ENCODE measurements at places on chromosomes 2 and 18. TPM values are rescaled to one million over a fixed set of nuclear protein-coding genes. Genes with fewer than 3 reads are reported as not detected.

The ELOA2 gene
- not detected for total RNA-seq

DNA sequence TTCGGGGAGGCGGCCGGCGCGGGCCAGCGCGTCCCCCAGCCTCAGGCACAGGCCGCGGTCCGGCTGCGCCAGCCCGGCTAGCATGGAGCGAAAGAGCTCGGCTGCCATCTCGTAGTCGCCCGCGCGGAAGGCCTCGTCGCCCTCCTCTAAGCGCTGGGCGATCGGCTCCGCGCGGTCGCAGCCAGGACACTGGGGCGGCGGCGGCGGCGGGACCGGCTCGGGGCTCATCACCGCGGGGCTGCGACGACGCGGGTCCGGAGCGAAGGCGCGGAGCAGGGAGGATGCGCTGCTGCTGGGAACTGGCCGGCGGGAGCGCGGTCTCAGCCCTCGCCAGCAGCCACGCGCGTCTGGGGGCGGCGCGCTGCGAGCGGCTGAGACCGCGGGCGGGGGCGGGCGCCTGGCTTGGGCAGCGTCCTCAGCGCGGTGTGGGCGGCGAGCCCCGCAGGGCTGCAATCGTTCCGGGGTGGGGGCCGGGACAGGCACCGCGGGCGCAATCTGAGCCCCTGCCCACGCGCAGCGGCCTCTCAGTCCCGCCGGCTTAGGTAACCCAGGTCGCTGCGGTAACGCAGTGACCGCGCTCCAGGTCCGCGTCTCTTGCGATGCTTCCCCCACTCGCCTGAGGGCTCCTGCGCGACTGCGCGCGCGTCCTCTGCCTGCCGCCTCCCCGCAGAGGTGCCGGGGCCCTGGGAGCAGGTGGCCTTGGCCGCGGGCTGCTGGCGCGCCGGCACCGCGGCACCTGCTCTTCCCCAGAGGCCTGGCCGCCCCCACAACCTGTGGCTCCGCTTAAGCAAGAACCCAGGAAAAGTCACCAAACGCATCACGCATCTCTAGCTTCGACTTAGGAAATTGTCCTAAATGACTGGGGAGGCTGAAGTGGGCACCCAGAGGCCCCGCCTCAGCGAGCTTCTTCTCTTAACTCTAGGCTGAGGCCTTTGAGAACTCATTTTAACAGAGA lies at the start of gene LONRF2:
Gene LONRF2 (minus strand): TSS at position 636 of the 955 bp plus-strand sequence. CDS start 408 bp downstream, at position 228.
- peak; percentile 52 for DNase-seq
- peaks cover 3% of the 10 kb centered on the region for H3K4me1 ChIP-seq
- H3K4me3 ChIP-seq = peak within 1 kb of the TSS; percentile 43
- H3K27ac ChIP-seq = peak within 1 kb of the TSS; percentile 50

DNA sequence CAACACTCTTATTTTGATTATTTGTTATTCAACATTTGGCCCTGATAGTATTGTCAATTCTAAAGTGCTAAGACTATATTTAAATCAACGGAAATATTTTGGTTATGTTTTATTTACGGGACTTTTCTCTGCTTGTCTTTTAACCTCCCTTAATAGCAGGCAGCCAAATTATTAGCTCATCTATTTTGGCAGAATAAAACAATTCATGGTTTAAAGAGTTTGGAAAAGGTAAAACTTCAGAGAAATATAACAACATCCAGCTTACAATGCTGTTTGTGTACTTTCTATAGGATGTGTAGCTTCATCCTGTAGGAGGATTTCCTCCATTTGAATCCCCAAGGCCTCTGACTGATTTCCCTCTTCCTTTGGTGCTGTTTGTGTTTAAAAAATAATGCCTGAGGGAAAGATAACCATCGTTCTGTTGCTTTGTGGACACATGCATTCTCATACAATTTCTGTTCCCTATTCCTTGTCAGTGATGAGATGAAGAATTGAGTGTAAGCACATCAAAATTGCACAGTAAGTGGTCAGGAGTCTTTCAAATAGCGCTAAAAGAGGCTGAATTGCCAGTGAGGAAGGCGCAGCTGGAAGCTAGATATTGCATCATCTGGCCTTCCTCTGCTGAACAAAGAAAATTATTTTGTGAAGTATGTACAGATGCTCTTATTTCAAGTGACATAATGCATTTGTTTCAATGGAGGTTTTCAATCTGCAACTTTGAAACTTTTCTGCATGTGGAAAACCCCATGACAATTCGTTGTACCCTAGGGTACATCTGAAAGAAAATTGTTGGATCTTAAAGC lies 80.3 kb downstream of the CD28 start:
- no peak for DNase-seq
- H3K4me1 ChIP-seq = peaks cover 14% of the 10 kb centered on the region
- no peak overlapping the region for H3K27ac ChIP-seq
- H3K27me3 ChIP-seq = no peaks in the 10 kb centered on the region
- no peak overlapping the region for H3K4me3 ChIP-seq
- no peaks in the 10 kb centered on the region for H3K36me3 ChIP-seq

DNA sequence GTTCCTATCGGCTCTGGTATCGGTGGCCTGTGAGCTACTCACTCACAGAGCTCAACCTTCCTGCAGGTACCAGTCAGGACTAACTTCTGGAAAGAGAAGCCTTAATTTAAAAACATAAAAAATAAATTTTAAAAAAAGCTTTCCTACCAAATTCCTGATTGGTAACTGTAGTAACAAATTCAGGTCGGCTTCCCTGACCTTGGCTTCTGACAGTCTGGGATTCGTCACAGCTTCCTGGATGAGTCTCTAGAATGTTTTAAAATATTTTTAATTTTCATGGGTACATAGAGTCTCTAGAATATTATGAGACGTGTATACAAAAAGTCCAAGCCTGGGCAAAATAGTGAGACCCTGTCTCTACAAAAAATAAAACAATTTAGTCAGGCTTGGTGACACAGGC lies 45.0 kb upstream of the MTCL1 start:
- no peaks in the 10 kb centered on the region for H3K4me1 ChIP-seq
- no peak overlapping the region for H3K27ac ChIP-seq
- no peaks in the 10 kb centered on the region for H3K36me3 ChIP-seq

DNA sequence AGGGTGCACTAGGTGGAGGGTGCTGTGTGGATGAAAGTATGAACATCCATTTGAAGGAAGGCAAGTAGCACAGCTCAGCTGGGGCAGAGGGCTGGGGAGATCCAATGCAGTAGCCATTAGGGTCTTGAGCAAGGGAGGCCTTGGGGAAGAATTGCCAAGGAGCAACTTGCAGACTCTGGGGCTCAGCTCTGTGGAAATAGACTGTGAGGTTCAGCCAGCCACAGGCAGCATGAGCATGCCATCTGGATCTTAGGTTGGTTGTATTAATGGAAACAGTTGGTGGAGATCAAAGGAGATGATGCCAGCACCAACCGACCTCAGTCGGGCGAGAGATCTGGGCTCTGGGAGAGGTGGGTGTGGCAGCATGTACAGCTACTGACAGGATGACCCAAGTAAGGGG lies 5.6 kb downstream of the ZAP70 start:
- H3K27ac ChIP-seq = no peak overlapping the region
- no peak overlapping the region for H3K4me3 ChIP-seq
- H3K27me3 ChIP-seq = no peaks in the 10 kb centered on the region
- H3K36me3 ChIP-seq = no peaks in the 10 kb centered on the region
- DNase-seq = no peak
- H3K4me1 ChIP-seq = no peaks in the 10 kb centered on the region

GRCh38 chr2:191625016-191625415 lies 52.9 kb upstream of the NABP1 start:
- no peaks in the 10 kb centered on the region for H3K27me3 ChIP-seq
- no peaks in the 10 kb centered on the region for H3K4me1 ChIP-seq
- no peak for DNase-seq
- H3K36me3 ChIP-seq = no peaks in the 10 kb centered on the region

The MTIF2 gene
- 23.9 TPM for total RNA-seq

DNA sequence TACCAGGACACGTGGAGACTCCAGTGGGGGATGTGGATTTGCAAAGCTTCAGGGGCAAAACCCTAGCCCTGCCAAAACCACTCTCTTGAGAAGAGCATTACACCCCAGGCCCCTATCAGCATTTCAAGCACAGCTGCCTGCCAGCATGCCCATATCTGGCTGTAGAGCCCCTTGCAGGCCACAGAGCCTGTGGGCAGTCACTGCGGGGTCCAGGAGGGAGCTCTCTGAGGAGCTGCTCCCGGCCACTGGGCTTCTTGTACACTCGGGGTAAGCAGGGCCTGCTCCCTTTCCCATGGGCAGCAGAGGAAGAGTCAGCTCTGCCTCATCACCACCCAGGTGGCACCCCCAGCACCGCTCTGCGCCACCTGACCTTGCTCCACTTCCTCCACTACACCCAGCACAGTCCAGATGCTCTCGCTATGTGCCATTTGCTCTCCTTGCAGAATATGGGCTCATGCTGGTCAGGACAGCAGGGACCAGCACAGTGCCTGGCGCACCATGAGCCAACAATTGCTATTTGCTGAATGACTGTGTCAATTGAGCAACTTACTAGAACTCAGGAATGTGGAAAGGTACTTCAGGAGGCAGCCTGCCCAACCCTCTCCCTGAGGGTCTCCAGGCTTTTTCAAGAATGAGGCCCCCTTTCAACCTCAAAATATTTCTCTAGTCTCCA lies 7.4 kb downstream of the CHST10 start:
- H3K27ac ChIP-seq = no peak overlapping the region
- H3K4me3 ChIP-seq = no peak overlapping the region
- H3K27me3 ChIP-seq = no peaks in the 10 kb centered on the region
- no peaks in the 10 kb centered on the region for H3K4me1 ChIP-seq

DNA sequence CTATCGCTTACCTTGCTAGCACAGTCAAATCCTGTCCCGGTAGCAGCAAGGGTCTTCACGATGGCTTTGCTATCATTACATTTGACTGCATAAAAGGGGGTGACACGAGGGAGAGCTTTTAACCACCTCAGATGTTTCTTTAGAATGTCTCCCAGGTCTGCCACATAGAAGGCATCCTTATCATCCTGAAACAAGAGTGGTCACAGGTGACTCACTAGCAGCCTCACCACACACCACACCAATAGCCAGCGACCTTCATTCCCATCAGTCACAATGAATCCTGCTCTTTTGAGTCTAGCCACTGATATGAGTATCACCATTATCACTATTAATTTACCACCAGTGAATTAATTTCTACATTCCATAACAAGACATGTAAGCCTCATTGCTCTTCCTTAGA lies 3.7 kb downstream of the ODC1 start:
- no peak for DNase-seq
- H3K27ac ChIP-seq = no peak overlapping the region
- no peak overlapping the region for H3K4me3 ChIP-seq
- H3K36me3 ChIP-seq = no peaks in the 10 kb centered on the region
- H3K4me1 ChIP-seq = peaks cover 6% of the 10 kb centered on the region

DNA sequence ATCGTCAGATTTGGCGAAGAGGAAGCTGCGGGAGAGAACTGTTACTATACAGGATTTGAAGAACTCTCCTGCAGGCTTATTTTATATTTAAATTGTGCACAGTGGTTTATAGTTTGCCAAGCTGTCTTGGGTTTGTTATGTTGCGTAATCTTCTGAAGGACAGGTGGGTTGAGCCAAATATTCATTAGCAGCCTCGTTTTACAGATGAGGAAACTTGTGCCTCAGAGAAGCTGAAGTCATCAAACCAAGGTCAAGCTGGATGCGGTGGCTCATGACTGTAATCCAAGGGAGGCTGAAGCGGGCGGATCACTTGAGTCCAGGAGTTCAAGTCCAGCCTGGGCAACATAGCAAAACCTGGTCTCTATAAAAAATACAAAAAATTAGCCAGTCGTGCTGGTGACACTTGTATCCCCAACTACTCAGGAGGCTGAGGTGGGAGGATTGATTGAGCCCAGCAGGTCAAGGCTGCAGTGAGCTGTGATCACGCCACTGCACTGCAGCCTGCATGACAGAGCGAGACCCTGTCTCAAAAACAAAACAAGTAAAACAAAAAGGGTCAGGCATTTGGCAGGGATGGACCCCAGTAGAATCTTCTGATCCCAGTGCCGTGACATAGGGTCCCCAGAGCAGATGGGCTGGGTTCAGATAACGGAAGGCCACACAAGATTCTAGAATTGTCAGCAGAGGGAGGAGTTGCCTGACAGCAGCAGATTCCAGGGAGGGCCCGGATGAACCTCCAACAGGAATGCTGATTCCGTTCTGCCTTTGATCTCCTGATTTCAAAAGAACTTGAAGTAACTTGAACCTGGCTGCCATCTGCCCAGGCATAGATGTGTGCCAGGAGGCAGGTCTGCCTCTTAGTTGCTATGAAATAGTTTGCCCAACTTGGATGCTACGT lies 50.6 kb downstream of the SH3BP4 start:
- H3K4me3 ChIP-seq = no peak overlapping the region
- no peak overlapping the region for H3K27ac ChIP-seq
- no peaks in the 10 kb centered on the region for H3K36me3 ChIP-seq

- H3K4me1 ChIP-seq = peaks cover 9% of the 10 kb centered on the region
- H3K4me3 ChIP-seq = peak overlapping the region; percentile 24
- no peaks in the 10 kb centered on the region for H3K36me3 ChIP-seq
- H3K27ac ChIP-seq = no peak overlapping the region
These were observed 12.0 kb downstream of the SIGLEC15 start for GRCh38 chr18:45837283-45838070.

- H3K4me3 ChIP-seq = no peak overlapping the region
- no peak overlapping the region for H3K27ac ChIP-seq
- H3K4me1 ChIP-seq = no peaks in the 10 kb centered on the region
- no peak for DNase-seq
- no peaks in the 10 kb centered on the region for H3K36me3 ChIP-seq
These were observed 73.3 kb downstream of the LOXHD1 start for GRCh38 chr18:46583711-46584110.

The TMEM17 gene
- 1.2 TPM for total RNA-seq

The GKN2 gene
- total RNA-seq = not detected

- DNase-seq = no peak
- no peak overlapping the region for H3K4me3 ChIP-seq
- H3K27ac ChIP-seq = no peak overlapping the region
- H3K36me3 ChIP-seq = no peaks in the 10 kb centered on the region
These were observed 24.7 kb downstream of the TLK1 start for GRCh38 chr2:171136024-171136423.

GRCh38 chr2:72077702-72078169 lies 69.9 kb downstream of the CYP26B1 start:
- DNase-seq = no peak
- no peaks in the 10 kb centered on the region for H3K27me3 ChIP-seq
- H3K36me3 ChIP-seq = no peaks in the 10 kb centered on the region
- peaks cover 9% of the 10 kb centered on the region for H3K4me1 ChIP-seq

GRCh38 chr2:122414902-122415301 lies 659.5 kb downstream of the TSN start:
- DNase-seq = no peak
- no peak overlapping the region for H3K4me3 ChIP-seq
- no peaks in the 10 kb centered on the region for H3K36me3 ChIP-seq
- H3K27ac ChIP-seq = no peak overlapping the region
- no peaks in the 10 kb centered on the region for H3K4me1 ChIP-seq

DNA sequence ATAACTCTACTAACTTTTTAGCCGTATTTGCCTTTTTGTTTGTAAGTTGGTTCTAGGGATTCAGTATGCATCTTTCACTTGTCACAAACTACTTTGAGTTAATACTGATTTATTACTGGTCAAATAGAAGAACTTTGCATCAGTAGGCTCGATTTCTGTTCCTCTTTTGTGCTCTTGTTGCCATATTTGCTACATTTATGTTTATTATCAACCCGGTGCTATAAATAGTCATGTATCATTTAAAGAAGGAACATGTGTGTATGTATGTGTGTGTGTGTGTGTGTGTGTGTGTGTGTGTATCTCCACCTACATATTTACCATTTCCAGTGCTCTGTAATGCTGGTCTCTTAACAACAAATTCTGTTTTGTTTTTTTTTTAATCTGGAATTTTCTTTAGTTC lies 79.6 kb upstream of the B3GNT7 start:
- H3K27ac ChIP-seq = no peak overlapping the region
- no peaks in the 10 kb centered on the region for H3K4me1 ChIP-seq
- H3K4me3 ChIP-seq = no peak overlapping the region
- H3K27me3 ChIP-seq = no peaks in the 10 kb centered on the region
- H3K36me3 ChIP-seq = no peaks in the 10 kb centered on the region
- no peak for DNase-seq

- H3K36me3 ChIP-seq = no peaks in the 10 kb centered on the region
- no peak for DNase-seq
- no peaks in the 10 kb centered on the region for H3K4me1 ChIP-seq
These were observed 65.6 kb upstream of the REV1 start for GRCh38 chr2:99555404-99555803.
